CD4-positive, alpha-beta T cell treated with Interleukin-2 at 100 ng/mL for 4 hours (primary cell): ENCODE measurements at places on chromosomes 12 and 14.

DNA sequence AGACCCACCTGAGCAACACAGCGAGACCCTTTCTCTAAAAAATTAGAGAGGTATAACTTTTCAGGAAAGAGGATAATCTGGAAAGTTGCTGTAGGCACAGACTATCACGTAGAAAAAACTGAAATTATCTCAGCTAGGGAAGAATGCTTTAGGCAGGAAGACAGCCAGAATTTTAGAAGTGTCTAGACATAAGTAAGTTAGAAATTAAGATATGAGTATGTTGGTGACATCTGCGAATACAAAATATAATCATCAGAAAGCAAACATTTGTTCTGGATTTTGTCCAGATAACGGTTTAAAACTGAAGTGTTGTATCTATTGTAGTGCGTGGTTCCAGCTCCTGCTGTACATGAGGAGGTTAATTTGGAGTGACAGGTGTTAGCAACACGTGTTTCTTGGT, 123.2 kb downstream of the FBXL14 start:
- DNase-seq = no peak

GRCh38 chr12:87661786-87662377, 367.3 kb downstream of the C12orf50 start:
- no peak for DNase-seq

- peak; percentile 56 for DNase-seq
Observed at GRCh38 chr14:105168496-105168978, at the start of gene JAG2. Gene JAG2, minus strand, starts transcription at chr14:105168776. Its CDS starts 356 bp downstream, at chr14:105168420.

- DNase-seq = no peak
Observed at GRCh38 chr12:41509271-41510055, 321.3 kb downstream of the PDZRN4 start.

DNA sequence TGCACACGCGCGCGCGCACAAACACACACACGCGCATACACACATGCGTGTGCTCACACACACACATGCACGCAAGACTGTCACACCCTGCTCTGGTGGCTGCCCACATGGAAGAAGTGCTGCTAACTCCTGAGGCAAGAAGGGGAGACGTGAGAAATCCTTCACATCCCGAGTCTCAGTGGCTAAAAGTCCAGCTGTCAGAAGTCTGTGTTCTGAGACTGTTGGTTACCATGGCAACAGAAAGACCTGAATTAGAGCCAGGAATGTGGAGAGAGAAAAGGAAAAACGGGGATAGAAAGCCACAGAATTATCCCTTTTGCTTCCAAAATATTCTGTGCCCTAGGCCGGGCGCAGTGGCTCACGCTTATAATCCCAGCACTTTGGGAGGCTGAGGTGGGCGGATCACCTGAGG, 71.2 kb downstream of the PPFIBP1 start:
- DNase-seq = no peak

- DNase-seq = no peak
Observed at GRCh38 chr14:71321574-71322315, 414.5 kb downstream of the PCNX1 start.

DNA sequence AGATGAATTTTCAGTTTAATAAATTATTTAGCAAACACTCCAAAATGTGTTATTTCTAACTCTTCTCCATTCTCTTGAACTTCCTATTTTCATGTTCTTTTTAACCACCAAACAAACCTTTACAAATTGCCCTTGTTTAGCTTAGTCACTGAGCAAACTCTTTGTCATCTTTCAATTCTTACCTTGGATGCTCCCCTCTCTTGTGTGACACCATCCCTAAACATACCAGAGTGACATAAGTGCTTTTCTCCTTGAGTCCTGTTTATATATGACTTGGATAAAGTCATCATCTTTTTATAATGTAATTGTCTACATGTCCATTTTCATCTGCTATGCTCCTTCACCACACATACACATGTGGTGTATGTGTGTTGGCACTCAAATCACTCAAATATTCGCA, 3.4 kb upstream of the TMEM19 start:
- DNase-seq = no peak

DNA sequence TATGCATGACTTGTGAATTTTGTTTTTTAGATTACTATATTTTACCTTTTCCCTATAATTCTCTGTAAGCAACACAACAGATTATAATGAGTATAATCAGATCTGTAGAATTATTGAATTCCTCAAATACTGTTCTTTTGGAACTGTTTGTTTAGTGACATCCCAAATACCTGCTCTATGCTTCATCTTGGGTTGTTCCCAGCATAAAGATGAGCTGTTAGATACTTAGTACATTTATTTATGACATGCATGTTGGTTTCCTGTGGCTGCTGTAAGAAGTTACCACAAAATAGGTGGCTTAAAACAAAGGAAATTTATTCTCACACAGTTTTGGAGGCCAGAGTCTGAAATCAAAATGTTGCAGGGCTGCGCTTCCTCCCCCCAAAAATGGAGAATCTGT, 78.4 kb downstream of the PTPRR start:
- no peak for DNase-seq

DNA sequence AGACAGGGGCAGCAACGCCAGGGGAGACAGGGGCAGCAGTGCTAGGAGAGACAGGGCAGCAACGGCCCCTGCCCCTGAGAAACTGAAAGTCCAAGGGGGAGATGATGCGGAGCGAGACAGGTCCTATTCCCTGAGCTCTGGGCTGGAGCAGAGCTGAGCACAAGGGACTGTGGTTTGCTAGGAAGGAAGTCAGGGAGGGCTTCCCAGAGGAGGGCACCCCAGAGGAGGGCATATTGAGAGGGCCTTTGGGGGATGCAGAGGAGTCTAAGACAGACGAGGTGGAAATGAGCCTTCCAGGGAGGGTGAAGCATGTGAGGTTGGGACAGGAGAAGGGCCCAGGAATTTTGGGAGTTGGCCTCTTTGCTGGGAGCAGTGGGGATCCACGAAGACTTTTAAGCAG, 52.1 kb upstream of the BEGAIN start:
- no peak for DNase-seq

DNA sequence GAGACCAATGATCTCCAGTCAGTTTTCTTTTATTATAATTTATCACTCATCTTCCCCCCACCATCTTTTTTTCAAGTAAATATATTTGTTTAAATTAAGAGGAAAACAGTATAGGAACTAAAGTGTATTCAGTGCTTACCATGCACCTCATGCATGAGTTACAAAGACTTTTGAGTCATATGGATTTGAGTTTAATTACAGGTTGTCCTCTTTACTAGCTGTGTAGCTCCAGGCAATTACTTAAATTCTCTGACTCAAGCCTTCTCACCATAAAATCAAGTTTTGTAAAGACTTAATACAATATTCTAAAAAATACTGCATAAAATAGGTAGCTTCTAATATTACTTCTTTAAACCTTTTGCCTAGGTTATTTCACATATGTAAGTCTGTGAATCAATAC, 251.3 kb downstream of the SLC16A7 start:
- no peak for DNase-seq

- DNase-seq = no peak
Observed at GRCh38 chr12:124578445-124578844, 11.0 kb upstream of the NCOR2 start.

DNA sequence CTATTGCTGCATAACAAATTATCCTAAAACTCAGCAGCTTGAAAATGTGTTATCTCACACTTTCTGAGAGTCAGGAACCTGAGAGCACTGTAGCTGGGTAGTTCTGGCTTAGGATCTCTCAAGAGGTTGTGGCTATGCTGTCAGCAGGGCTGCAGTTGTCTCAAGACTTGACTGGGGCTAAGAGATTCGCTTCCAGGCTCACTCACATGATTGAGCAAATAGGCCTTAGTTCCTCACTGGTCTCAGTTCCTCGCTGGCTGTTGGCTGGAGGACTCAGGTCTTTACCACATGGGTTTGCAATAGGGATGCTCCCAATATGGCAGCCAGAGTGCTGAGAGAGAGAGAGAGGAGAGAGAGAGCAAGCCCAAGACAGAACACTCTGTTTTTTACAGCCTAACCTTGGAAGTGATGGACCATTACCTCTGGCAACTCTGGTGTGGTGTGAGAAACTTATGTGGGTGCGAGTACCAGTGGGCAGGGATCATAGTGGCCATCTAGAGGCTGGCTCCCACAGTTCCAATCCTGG, 15.9 kb upstream of the DHRS2 start:
- DNase-seq = no peak

DNA sequence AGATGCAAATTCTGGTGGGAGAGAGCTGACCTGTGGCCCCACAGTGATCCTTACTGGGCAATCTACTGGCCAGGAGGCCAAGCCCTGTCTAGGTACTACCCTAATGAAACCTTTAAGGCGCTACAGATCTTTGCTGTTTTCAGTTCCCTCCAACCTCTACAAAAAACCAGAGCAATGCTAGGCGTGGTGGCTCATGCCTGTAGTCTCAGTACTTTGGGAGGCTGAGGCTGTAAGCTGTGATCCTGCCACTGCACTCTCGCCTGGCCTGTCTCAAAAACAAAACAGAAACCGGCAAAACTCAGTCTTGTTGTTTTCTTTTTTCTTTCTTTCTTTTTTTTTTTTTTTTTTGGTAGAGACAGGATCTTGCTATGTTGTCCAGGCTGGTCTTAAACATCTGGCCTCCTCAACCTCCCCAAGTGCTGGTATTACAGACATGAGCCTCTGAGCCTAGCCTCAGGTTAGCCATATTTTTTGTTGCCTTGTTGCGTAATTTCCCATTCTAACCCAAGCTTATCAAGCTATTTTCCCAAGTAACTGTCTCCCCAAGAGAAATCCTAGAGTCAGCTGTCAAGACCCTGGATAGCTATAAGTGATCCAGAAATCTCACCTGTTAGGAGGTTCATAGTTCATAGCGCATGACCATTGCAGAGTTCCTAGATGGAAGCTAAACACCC, 2.8 kb downstream of the ETFBKMT start:
- DNase-seq = no peak

DNA sequence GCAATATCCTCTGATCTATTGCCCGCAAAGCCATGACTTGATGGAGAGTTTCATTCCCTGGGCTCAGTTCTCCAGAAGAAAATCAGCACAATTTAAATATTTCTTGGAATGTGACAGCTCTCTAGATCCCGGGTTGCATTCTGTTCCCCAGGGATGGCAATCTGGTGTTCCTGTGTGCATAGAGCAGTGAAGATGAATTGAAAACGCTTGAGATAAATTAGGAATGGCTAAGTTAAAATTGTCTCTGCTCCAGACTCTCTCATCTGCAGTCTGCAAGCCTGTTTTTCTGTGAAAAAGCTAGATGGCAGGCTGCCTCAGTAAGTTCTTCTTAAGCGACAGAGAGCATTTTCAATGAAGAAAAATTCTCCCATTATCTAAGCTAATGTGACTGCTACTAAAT, 582.5 kb upstream of the MGAT4C start:
- no peak for DNase-seq

DNA sequence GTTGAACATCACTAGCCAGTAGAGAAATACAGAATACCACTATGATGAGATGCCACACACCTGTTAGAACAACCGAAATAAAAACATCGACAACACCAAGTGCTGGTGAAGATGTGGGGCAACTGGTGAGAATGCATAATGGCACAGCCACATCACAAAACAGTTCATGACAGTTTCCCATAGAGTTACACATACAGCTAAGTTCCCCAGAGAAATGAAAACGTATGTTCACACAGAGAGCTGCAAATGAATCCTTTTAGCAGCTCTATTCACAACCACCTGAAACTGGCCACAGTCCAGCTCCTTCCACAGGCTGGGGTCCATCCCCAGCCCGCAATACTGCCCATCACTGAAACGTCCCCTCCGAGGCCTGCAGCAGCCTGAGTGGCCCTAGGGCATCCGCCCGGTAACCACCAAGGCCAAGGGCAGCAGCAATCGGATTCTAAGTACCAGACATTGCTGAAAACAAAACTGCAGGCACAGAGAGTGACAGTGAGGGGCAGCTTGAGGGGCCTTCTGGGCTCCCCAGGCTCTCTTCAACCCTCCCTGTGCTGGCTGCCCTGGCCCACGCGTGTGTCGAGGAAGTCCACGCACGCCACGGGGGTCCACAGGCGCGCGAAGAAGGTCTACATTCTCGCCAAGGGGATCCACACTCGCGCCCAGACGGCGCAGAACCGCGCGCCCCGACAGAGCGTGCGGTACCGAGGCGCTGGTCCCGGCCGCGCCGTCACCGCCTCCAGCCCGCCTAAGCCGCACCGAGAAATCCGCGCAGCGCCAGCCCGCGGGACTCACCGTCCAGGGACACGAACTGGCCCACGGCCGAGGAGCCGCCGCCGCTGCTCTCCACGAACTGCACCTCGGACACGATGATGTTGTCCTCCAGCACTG, 903 bp downstream of the BRF1 start:
- no peak for DNase-seq

- no peak for DNase-seq
Observed at GRCh38 chr12:107058190-107058589, 35.2 kb downstream of the CRY1 start.

DNA sequence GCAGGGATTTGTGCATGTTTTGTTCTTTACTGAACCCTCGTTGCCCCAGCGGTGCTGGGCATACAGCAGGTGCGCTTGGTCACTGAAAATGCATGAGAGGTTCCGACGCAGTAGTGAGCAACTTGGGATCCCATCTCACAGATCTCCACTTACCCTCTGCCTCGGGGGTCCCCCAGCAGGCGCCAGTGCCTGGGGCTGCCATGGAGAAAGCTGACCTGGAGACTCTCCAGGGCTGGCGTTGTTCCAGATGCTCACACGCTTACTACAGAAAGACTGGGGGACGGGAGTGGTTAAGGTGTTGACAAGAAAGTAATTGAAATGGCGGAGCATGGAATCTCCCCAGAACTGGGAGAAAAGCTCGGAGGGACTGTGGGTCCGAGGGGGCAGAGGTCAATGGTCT, 14.2 kb downstream of the GLT1D1 start:
- no peak for DNase-seq

DNA sequence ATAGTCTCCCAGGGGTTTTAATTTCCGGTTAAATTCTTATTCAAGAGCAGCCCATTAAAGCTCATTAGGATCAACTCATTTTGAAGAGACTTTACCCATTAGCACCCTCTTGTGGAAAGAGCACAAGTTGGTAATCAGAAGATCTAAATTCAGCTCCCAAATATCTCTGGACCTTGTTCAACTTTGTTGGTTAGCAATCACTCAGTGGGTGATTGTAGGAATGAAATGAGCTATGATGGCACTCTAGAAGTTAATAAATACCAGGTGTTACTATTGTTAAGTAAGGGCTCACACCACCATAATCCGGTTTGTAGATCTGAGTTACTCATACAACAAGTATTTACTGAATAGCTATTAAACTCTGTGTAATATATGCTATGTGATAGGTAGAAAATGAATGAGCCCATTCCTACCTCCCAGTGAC, 42.9 kb downstream of the TRIP11 start:
- peak; percentile 52 for DNase-seq

DNA sequence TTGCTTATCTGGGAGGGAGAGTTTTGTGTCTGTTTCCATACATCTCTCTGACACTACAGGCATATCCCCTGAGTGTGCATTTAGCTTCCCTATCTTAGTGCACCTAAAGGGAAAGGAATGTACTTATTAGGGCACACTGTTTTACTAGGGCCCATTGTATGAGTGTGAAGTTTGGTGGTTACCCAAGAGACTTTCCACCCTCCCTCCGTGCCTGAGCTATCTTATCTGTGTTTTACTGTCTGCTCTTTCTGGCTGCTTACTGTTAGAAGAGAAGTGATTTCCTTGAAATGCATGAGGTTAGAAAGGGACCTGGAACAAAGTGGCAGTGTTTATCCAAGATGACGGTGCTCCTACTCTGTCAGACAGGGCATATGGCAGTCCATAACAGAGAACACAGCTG, 8.5 kb upstream of the SVOP start:
- DNase-seq = no peak
